ENCODE measurements at places on chromosomes 2 and 18. TPM values are rescaled to one million over a fixed set of nuclear protein-coding genes. Genes with fewer than 3 reads are reported as not detected.

DNA sequence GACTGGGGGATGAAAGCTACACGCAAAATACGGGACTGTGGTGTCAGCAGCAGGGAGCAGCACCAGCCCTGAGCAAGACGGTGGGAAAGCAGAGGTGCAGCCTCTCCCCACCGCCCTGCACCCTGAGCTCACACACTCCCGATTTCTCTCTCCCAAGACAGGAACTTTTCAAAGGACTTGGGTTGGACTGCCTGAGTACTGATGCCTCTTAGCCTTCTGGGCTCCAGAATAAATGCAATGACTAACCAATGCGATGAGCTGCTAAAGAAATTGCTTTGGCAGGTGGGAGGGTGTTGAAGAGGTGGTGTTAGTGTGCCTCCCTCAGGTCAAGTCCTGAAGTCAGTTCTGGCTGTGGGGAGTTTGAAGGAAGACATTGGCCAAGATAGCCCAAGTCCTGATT, 9.6 kb downstream of the TRIM54 start:
- H3K36me3 ChIP-seq = no peaks in the 10 kb centered on the region
- H3K4me1 ChIP-seq = peaks cover 8% of the 10 kb centered on the region
- H3K27ac ChIP-seq = no peak overlapping the region

The KLHL41 gene
- 0.35 TPM for total RNA-seq

The KCNJ3 gene
- not detected for total RNA-seq

DNA sequence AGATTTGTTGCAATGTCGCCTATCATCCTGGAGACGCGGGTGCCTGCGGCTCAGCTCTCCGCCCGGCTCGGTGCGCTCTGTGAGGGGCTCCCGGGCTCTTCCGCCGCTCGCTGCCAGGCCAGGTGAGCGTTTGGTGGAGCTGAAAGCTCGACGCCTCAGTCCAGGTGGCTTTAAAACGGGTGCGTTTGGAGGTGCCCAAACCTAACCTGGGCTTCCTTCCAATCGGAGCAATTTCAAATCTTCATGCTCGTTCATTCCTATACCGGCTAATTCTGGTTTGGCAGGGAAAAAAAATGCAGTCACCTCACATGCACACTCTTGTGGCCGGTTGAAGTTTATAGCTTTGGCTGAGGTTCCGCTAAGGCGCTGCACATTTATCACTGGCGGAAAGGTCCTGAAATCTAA, at the start of gene SLC16A14:
Gene SLC16A14, minus strand, starts transcription at position 274 of the 405 bp plus-strand sequence. CDS start 9,572 bp downstream, outside the sequence.
- H3K27ac ChIP-seq = no peak within 1 kb of the TSS
- H3K4me3 ChIP-seq = peak within 1 kb of the TSS; percentile 72
- peaks cover 9% of the 10 kb centered on the region for H3K4me1 ChIP-seq

DNA sequence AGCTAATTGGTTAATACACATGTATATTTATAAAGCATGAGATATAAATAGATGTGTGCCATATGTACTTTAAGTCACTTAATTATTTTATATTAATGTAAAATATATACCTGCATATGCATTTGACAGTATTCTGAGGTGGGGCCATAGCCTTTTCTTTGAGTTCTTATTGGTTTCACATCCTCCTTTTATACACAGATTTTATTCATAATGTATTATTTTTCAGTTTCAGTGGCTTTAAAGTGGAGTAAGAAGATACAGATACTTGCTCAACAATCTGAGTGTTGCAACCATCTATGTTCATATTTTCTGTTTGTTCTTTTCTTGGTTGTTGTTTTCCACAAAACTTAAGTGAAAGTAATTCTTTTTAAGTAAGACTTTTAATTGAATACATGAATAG, 436.5 kb downstream of the RND3 start:
- no peak overlapping the region for H3K4me3 ChIP-seq
- no peak overlapping the region for H3K27ac ChIP-seq
- no peaks in the 10 kb centered on the region for H3K4me1 ChIP-seq
- no peak for DNase-seq

- no peak overlapping the region for H3K4me3 ChIP-seq
- no peak for DNase-seq
- no peaks in the 10 kb centered on the region for H3K27me3 ChIP-seq
- no peaks in the 10 kb centered on the region for H3K36me3 ChIP-seq
- no peak overlapping the region for H3K27ac ChIP-seq
- peaks cover 22% of the 10 kb centered on the region for H3K4me1 ChIP-seq
Measured at GRCh38 chr18:22483407-22483806, 65.7 kb upstream of the CTAGE1 start.

The AQP12B gene
- not detected for total RNA-seq

The INPP5D gene
- total RNA-seq = 46.1 TPM

- no peaks in the 10 kb centered on the region for H3K36me3 ChIP-seq
- peak overlapping the region; percentile 73 for H3K4me3 ChIP-seq
- H3K27me3 ChIP-seq = peaks cover 27% of the 10 kb centered on the region
- DNase-seq = peak; percentile 44
Measured at GRCh38 chr2:175003875-175004729, 1.1 kb downstream of the CHN1 start.

- H3K4me1 ChIP-seq = peaks cover 7% of the 10 kb centered on the region
- H3K27ac ChIP-seq = no peak overlapping the region
- DNase-seq = no peak
- H3K4me3 ChIP-seq = no peak overlapping the region
Measured at GRCh38 chr18:27862041-27862682, 314.8 kb downstream of the CDH2 start.

GRCh38 chr2:173599821-173600359, 245.2 kb downstream of the CDCA7 start:
- no peak for DNase-seq
- no peaks in the 10 kb centered on the region for H3K27me3 ChIP-seq
- no peaks in the 10 kb centered on the region for H3K36me3 ChIP-seq
- no peak overlapping the region for H3K27ac ChIP-seq

DNA sequence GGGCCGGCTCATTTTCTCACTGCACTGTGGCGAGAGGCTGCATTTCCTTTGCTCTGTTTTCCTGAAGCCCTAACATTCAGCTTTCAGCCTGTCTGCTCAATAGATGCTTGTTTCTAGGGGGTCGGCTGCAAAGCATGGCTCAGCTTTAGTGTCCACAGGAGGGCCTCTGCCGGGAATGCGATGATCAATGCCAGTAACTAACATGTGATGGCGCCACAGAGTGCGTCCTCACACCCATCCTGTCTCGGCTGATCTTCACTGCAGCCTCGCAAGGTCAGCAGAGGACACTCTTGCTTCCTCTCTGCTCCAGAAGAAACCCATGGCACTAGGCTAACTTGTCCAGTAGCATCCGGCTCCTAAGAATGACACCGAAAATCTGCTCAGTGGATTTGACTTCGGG, 156.4 kb upstream of the PXDN start:
- DNase-seq = no peak
- H3K4me3 ChIP-seq = no peak overlapping the region
- peaks cover 12% of the 10 kb centered on the region for H3K27me3 ChIP-seq
- H3K27ac ChIP-seq = no peak overlapping the region
- H3K36me3 ChIP-seq = no peaks in the 10 kb centered on the region
- peaks cover 19% of the 10 kb centered on the region for H3K4me1 ChIP-seq

DNA sequence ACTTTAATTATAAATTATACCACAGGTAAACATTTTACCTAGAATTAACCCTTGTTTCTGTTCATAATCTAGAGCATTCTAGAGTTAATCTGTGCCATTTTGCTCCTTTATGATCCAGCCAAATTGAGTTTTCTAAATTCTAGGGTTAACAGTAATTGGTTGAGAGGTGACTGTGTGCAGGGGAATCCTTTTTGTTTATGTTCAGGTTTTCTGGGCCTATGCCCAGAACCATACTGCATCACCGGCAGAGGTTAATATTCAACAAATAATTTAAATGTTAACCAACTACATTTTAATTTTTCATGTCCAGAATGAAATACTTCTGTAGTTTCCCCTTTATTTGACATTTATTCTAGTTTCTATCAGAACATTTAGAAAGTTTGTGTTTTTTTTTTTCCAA, 32.3 kb downstream of the CARF start:
- no peak overlapping the region for H3K4me3 ChIP-seq
- H3K36me3 ChIP-seq = peaks cover 41% of the 10 kb centered on the region
- DNase-seq = peak; percentile 36

- H3K4me1 ChIP-seq = no peaks in the 10 kb centered on the region
- no peaks in the 10 kb centered on the region for H3K36me3 ChIP-seq
- H3K27me3 ChIP-seq = no peaks in the 10 kb centered on the region
- no peak overlapping the region for H3K27ac ChIP-seq
- no peak for DNase-seq
Measured at GRCh38 chr2:241041589-241042158, 43.3 kb downstream of the SNED1 start.

The SERPINB4 gene
- not detected for total RNA-seq

GRCh38 chr18:48295586-48296311, 113.4 kb downstream of the ZBTB7C start:
- peaks cover 12% of the 10 kb centered on the region for H3K4me1 ChIP-seq
- H3K27me3 ChIP-seq = no peaks in the 10 kb centered on the region
- DNase-seq = no peak
- no peak overlapping the region for H3K27ac ChIP-seq
- H3K36me3 ChIP-seq = no peaks in the 10 kb centered on the region

- no peak for DNase-seq
- H3K27me3 ChIP-seq = no peaks in the 10 kb centered on the region
- H3K27ac ChIP-seq = peak overlapping the region; percentile 80
- no peak overlapping the region for H3K4me3 ChIP-seq
- peaks cover 30% of the 10 kb centered on the region for H3K4me1 ChIP-seq
Measured at GRCh38 chr2:55759271-55759921, 65.8 kb upstream of the PNPT1 start.

DNA sequence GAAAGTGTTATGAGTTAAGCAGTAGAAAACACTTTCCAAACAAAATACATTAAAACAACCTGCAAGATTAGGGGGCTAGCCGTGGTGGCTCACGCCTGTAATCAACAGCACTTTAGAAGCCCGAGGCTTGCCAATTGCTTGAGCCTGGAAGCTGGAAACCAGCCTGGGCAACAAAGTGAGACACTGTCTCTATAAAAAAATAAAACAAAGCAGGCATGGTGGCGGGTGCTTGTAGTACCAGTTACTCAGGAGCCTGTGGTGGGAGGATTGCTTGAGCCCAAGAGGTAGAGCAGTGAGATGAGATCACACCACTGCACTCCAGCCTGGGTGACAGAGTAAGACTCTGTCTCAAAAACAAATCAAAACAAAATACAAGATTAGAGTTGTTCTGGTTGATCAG, 208.3 kb downstream of the ERBB4 start:
- H3K27me3 ChIP-seq = peaks cover 14% of the 10 kb centered on the region
- no peak overlapping the region for H3K4me3 ChIP-seq
- H3K36me3 ChIP-seq = no peaks in the 10 kb centered on the region
- no peak overlapping the region for H3K27ac ChIP-seq

GRCh38 chr2:84771251-84771650, 109.6 kb downstream of the TRABD2A start:
- H3K4me3 ChIP-seq = no peak overlapping the region
- H3K4me1 ChIP-seq = peaks cover 5% of the 10 kb centered on the region
- no peak overlapping the region for H3K27ac ChIP-seq
- DNase-seq = no peak

DNA sequence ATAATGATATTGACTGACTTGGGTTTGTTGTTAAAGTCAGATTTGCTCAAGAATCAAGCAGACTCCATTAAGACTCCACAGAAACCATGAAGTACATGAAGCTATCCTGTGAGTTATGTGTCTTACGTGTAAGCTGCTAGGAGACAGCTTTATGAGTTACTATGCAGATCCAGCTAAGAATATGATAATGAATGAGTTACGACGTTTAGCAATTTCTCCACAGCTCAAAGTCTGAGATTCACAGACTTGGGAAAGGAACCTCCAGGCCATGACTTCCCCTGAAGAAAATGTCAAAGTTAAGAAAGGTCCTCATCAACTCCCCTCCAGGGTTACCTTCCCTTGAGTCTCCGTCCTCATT, 211.9 kb upstream of the HNRNPA3 start:
- no peaks in the 10 kb centered on the region for H3K36me3 ChIP-seq
- no peak overlapping the region for H3K4me3 ChIP-seq
- no peak for DNase-seq

- no peak overlapping the region for H3K27ac ChIP-seq
- H3K4me3 ChIP-seq = no peak overlapping the region
- DNase-seq = no peak
- H3K27me3 ChIP-seq = peaks cover 11% of the 10 kb centered on the region
Measured at GRCh38 chr2:203880557-203881125, 13.1 kb downstream of the CTLA4 start.

The DLGAP1 gene
- not detected for total RNA-seq

The REG3G gene
- not detected for total RNA-seq

DNA sequence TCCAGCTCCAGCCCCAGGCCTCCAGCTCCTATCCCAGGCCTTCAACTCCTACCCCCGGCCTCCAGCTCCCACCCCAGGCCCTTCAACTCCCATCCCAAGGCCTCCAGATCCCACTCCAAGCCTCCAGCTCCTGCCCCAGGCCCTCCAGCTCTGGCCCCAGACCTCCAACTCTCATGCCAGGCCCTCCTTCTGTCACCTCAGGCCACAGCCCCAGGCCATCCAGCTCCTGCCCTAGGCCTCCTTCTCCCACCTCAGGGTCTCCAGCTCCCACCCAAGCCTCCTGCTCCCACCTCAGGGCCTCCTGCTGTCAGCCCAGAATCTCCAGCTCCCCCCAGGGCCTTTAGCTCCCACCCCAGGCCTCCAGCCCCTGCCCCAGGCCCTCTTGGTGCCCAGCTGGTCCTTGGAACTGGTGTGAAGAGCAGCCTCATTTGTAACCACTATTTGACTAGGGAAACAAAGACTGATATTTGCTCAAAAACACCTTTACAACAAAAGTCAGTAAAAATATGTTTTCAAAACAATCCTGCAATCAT, 67.8 kb upstream of the SALL3 start:
- H3K4me1 ChIP-seq = no peaks in the 10 kb centered on the region
- H3K36me3 ChIP-seq = no peaks in the 10 kb centered on the region
- DNase-seq = no peak
- no peaks in the 10 kb centered on the region for H3K27me3 ChIP-seq
- H3K27ac ChIP-seq = no peak overlapping the region

Measured in MCF 10A (cell line).